Activated T-helper 9 cell treated with anti-CD3 and anti-CD28 coated beads, Interleukin-2, amount 50 U/mL, for 16 hours (primary cell): ENCODE measurements at places on chromosomes 4 and X.

DNA sequence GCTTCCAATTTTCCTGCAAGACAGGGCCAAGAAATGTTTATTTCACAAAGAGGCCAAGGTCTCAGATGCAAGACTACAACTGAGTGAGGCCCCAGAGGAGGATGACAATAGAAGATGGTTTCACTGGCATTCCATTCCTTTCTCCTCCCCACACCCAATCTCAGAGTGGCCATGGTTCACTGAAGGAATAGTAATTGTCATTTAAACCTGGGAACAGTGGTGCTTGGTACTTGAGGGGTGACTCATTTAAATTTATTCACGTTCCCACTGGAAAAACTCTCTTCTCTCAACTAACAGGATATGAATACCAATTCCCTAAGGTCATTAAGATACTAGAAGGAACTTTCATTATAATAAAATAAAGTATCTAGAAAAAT is 35.3 kb upstream of the CXCL8 start:
- DNase-seq = no peak

GRCh38 chrX:45710081-45710801 is 509.6 kb upstream of the DIPK2B start:
- peak; percentile 29 for DNase-seq

DNA sequence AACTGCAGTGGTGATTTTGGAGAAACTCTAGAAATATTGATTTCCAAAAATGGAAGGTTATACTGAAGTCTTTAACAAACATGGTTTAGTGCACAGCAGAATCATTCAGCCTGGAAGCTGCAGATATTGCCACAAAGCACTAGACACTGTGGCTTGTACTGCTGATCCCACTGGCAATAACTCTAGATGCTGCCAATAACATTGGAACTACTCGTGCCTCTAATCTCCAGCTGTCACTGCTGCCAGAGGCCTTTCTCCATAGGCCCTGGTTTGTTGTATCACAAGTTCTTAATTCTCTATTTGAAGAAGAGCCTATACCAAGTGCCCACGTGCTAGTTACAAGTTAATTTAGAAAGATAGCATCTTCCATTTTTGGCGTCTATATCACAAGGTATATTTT is 19.3 kb downstream of the DMP1 start:
- DNase-seq = no peak

GRCh38 chr4:4599481-4600275 is 57.8 kb upstream of the STX18 start:
- DNase-seq = no peak

DNA sequence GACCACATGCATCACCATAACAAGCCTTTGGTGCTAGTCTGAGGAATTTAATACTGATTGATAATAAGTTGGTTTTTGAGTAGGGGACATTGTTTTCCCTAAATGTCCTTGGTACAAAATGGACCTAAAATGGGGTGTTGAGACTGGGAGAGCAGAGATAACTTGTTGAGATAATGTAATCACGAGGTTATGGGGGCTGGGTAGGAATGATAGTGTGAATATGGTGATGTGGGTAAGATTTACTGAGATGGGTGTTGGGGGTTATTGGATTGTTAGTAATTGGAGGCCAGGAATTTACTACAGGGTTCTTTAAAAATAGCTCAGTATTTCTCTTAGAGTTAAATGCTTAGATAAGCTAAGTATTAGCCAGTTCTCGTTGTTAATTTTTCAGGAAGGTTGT is 3.9 kb downstream of the BMP2K start:
- no peak for DNase-seq

DNA sequence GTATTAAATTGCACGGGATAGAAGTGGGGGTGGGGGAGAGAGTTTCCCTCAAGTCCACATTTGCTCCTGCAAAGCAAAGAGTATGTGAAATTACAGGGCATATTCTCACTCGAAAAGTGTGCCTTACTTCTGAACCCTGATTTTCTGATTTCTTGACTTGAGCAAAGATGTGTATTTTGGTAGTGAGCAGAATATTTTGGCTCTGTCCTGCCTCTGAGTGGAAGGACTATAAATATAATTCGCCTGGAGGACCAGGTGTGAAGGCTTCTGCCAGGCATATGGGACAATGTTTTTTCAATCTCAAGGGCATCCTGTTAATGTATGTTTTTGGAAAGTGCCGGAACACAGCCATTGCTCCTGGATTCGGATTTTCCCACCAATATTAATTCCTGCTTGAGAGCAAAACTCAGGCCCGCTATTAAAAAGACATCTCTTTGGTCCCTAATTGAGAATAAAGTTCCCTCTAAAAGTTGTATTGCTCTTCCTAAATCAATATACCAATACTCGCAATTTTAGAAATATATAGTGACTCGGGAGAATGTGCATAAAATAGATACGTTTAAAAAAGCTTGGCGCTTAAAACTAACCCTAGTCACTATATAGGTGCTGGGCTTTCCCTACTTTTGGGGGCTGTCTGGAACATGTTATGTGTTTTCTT is 15.3 kb upstream of the PITX2 start:
- no peak for DNase-seq

- DNase-seq = no peak
Measured at GRCh38 chr4:111718763-111719559, 426.3 kb upstream of the FAM241A start.

- no peak for DNase-seq
Measured at GRCh38 chr4:100042235-100042634, 92.2 kb upstream of the H2AZ1 start.

DNA sequence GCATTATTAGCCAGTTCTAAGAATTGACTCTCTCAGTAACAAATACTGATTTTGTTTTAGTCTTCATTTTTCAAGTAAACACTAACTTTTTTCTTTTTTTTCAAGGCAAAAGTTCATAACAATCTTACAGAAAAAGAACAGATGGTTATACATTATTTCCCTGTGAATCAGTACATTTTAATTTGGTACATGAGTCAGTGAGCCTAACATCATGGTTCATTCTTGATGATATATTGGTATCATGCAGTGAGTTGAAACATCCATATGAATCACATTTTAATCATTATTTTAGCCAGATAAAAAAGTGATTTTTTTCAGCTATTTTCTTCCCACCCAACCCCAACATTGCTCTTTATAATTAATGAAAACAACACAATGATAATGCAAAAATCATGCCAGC is 184.3 kb upstream of the TACR3 start:
- DNase-seq = no peak

DNA sequence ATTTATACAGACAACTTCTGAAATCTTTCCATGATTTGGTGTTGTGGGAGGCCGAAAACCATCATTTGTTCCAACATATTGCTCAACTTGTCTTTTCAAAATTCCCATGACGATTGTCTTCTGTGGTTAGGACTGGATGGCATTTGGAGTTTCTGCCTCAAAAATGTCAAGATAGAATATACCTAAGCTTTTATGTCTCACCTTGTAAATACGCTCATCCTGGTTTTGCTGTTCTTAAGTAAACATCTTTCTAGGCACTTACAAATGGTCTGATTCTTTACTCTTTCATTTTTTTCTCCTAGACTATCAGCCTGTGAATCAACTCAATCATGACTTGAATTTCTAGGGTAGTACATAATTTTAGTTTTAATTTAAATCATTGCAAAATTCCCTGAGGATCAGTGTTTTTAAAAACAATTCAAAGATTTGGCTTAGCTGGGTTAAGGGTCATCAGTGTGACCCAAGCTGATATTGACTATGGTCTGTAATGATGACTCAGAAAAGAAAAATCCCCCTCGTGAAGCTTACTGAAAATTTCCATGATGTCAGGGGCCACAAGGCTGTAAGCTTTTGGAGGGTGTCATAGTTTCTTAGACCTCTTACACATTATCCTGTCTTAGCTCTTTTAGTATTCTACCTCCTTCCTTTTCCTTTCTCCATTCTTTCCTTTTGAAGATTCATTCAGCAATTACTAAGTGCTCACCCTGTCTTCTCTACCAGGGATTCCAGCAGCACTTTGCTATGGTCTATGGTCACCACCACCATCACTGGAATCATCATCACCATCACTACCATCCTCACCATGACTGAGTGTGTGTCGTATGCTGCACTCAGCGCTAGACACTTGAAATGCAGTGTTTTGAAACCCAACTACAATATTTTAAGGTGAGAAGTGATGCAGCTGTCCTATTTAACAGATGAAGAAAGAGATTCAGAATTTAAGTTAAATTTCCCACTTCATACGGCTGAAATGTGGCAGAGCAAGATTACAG is 124.4 kb downstream of the CPE start:
- DNase-seq = no peak
